ENCODE measurements at places on chromosomes 13 and 19.

DNA sequence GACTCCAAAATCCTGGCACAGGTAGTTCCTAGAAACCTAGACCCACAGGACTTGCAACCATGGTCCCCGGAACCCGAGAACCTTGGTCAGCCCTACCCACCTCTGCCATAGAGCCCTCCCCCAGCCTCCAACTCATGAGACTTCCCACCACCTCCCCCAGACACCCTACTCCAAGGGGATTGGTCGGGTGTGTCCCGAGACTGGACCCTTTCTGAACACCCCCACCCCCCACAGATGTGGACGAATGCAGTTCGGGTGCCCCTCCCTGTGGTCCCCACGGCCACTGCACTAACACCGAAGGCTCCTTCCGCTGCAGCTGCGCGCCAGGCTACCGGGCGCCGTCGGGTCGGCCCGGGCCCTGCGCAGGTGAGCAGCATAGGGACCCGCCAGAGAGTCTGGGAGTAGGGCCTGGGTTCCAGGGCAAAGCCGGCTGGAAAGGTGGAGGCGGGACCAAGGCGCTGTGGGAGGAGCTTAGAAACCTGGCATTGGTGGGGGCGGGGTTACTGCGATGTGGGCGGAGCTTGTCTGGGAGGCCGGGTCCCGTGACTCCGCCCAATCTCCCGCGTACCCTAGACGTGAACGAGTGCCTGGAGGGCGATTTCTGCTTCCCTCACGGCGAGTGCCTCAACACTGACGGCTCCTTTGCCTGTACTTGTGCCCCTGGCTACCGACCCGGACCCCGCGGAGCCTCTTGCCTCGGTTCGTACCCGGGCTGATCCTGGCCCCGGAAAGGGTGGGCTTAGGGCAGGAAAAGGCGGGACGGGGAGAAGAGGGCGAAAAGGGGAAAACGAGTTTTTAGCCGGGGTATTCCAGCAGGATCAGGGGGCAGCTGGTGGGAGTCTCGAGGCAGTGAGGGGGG is 11.9 kb downstream of the LTBP4 start:
- peak; percentile 81 for DNase-seq

DNA sequence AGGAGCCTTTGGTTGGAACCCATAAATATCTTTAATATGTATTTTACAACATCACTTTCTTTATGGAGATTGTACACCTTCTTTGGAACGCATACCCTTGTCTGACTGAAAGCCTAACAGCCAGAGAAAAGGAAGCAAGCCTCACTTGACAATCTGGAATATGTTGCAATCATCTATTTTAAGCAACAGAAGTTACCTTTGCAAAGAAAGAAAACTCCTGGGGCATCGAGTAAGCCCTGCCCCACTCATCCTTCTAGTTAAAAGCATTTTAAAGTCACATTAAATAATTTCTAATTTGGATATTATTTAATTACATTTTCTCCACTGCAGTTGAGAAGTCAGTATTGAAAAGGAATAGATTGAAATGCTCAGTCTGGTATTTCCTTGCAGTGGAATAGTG is 542.7 kb downstream of the MYO16 start:
- DNase-seq: no peak

GRCh38 chr19:55809381-55810058 is 22.3 kb downstream of the NLRP11 start:
- peak; percentile 67 for DNase-seq

DNA sequence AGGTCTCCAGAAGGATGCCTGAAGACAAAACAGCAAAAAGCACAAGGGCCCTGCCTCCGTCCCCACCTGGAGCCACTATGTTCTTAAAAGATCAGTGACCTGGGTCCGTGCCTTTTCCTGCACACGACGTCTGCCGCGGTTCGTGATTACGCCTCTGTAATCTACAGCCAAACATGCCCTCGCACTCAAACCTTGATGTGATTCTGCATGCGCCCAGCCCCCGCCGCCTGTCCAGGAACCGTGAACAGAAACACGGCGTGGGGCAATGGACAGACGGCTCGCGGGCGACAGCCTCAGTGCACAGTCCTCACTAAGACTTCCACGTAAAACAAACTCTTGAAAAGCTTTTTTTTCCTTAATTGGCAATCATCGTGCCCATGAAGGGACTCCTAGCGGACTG is 15.5 kb downstream of the C13orf46 start:
- DNase-seq: no peak

- DNase-seq: peak; percentile 29
Measured at GRCh38 chr13:35485424-35485823, 8.9 kb upstream of the MAB21L1 start.

GRCh38 chr13:22964245-22964966 is 216.4 kb upstream of the SGCG start:
- no peak for DNase-seq

DNA sequence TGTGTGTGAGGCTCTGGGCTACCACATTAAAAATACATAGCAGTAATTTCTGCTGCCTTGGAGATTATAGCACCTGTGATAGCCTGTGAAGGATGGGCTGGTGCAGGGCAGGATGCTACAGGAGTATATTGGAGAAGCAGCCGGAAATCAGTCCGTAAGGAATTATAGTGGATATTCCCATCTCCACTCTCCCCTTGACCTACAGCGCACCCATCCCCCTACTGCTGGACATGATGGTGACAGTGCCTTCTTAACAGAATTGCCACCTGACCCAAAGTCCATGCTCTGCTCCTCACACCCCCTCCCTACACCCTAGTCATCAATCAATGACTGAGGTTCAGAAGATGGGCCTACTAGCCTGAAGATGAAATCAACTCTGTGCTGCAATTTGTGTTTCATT is 376.0 kb downstream of the GPC5 start:
- no peak for DNase-seq

DNA sequence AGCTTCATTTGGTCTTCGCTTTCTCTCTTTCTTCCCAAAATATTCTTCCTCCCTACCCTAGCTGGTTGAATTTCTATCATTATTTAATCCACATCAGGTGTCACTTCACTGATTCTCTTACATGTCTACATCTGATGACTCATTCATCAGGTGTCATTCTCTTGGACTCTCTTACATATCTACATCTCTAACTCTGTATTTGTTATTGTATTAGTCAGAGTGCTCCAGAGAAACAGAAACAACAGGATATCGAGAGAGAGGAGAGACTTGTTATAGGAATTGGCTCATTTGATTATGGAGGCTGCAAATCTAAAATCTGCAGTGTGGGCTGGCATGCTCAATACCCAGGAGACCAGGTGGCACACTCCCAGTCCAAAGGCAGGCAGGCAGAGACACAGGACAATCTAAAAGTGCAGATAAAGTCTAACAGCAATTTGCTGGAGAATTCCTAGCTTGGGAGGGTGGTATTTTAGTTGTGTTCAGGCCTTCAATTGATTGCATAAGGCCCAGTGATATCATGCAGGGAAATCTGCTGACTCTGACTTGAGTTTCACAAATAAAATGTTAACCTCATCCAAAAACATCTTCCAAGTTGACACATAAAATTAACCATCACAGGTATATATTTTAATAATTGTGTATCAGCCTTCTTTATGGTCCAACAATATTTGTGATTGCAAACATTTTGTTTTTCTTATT is 541.4 kb upstream of the SLITRK5 start:
- DNase-seq: peak; percentile 19

DNA sequence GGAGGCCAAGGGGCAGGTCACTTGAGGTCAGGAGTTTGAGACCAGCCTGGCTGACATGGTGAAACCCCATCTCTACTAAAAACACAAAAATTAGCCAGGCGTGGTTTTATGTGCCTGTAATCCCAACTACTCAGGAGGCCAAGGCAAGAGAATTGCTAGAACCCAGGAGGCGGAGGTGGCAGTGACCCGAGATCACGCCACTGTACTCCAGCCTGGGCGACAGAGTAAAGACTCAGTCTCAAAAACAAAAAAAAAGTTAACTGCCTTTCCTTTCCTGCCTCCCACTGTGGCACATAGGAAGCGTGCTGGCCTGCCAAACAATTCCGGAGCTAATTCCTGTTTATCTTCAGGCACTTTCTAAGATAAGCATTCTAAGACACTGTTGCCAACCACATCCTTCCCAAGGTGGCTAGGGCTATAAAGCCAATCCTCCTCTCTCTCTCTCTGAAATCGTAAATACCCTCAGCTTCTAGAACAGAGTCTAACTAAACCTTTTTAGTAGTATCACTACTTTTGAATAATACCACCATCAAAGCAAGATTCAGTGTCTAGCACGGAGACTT is 21.6 kb downstream of the SLC25A30 start:
- DNase-seq: peak; percentile 83

DNA sequence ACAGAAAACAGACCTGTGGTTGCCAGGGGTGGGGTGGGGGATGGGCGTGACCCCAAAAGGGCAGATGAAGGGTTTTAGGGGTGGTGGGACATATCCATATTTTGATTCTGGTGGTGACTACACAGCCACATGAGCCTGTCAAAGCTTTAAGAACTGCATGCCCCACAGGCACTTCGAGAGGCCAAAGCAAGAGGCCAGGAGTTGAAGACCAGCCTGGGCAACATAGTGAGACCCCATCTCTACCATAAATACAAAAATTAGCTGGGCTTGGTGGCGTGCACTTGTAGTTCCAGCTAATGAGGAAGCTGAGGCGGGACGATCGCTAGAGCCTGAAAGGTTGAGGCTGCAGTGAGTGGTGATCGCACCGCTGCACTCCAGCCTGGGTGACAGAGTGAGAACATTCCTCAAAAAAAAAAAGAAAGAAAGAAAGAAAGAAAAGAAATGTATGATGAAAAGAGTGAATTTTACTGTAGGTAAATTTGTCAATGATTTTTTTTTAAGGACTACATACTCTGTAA is 18.9 kb upstream of the BCL3 start:
- DNase-seq: no peak

- DNase-seq: peak; percentile 82
Measured at GRCh38 chr13:111202745-111203144, 87.6 kb downstream of the ARHGEF7 start.

GRCh38 chr13:19822673-19823072 is 39.9 kb upstream of the PSPC1 start:
- DNase-seq: no peak

GRCh38 chr13:33798023-33798422 is 19.9 kb upstream of the RFC3 start:
- DNase-seq: no peak

DNA sequence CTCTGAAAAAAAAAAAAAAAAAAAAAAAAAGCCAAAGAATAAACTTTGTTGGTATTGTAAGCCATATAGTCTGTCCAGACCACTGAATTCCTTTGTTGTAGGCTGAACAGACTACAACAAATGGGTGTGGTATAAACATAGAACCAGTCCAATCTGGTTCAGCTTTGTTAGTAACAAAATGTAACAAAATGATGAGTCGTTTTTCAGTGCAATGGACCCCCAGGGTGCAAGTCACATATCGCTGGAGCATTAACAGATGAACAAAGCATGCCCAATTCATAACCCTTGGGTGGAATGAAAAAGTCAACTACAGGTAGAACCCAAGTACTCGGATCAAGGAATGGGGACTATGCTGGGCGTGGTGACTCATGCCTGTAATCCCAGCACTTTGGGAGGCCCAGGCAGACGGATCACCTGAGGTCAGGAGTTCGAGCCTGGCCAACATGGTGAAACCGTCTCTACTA is 13.6 kb upstream of the FCHO1 start:
- no peak for DNase-seq

- DNase-seq: peak; percentile 88
Measured at GRCh38 chr19:6378041-6378440, 2.3 kb upstream of the PSPN start.

DNA sequence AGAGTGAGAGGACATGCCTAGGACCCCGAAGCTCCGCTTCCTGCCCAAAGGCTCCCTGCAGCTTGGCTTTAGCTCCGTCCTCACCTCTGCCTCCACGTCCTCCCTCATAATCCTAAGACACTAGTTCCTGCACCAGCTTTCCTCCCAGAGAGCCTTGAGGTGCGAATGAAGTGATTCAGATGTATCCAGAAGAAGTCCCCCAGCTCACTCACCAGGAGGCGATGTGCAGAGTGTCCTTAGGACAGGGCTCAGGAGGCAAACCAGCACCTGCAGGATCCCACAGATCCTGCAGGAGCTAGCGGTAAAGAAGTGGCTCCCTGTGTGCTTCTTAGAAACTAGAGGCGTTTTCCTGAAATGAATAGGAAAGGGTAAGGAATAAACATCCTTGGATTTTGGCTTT is 109.7 kb downstream of the HSPH1 start:
- peak; percentile 84 for DNase-seq

DNA sequence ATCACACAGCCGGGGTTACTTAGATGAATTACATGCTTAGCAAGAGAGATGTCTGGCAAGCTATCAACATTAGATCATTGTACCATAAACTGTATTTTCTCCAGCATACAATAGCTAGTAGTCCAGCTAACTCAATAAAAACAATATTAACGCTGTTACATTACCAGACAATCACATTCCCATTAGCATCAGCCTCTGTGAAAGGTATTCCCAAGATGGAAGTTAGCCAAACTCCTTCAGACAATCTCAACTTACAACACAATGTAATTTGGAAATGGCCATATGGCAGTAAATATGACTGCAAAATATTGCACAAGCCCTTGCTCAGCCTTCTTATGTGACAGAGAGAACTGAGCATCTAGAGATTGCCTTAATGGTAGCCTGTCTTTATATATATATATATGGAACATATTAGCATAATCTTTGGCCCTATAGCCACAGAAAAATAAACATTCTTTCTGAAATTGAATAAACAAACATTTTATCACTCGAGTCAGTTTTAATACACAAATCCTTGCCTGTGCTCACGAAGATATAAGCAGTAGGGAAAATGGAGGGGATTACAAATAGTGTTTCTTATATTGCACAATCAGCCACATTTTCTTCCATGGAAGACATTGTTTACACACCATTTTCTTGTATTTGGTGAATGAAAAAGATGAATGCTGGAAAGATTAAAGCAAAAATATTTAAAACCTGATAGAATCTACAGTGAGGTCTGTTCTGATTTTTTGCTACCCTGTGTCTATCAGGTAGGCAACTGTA is 1060.5 kb downstream of the DIAPH3 start:
- no peak for DNase-seq

GRCh38 chr13:73058432-73058735 is 421 bp upstream of the KLF5 start:
- DNase-seq: no peak

- DNase-seq: no peak
Measured at GRCh38 chr13:73661066-73661465, 473.1 kb downstream of the KLF12 start.

GRCh38 chr13:44271031-44271455 is 102.6 kb upstream of the SERP2 start:
- no peak for DNase-seq

DNA sequence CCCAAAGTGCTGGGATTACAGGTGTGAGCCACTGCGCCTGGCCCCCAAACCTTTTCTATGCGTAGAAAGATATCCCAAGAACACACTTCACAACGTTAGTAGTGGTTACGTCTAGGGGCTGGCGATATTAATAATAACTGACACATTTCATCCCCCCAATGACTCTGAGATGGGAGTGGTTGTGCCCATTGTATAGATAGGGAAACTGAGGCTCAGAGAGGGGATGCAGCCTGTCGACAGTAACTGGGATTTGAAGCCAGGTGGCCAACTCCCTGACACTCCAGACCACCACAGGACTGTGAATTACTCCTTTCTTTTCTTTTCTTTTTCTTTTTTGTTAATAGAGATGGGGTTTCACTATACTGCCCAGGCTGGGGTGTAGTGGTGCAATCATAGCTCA is 25.3 kb upstream of the PTPRS start:
- no peak for DNase-seq

- no peak for DNase-seq
Measured at GRCh38 chr13:70964124-70964523, 855.9 kb upstream of the KLHL1 start.
